ENCODE measurements at places on chromosomes 2 and 18.
A peak's percentile ranks its signal among the peaks of the same experiment; 100 is the strongest.

DNA sequence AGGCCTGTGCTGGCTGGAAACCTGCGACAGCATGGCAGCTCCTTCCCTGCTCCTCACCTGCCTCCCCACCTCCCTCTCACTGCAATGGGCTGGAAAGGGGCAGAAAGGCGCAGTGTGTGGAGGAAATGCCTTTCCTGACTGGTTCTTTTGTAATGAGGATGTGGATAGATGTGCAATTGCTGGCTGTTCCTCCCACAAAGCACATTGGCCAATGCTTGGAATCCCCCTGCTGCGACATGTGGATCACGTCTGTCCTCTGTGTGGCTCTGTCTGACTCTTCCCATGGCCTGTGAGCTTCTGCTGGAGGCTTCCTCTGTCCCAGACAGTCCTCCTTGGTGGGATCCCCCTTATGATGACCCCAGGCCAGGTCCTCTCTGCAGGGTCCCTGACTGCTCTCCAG is 172.5 kb downstream of the NCK2 start:
- no peak overlapping the region for H3K4me3 ChIP-seq
- H3K4me1 ChIP-seq, result peaks cover 3% of the 10 kb centered on the region
- H3K27ac ChIP-seq, result no peak overlapping the region

DNA sequence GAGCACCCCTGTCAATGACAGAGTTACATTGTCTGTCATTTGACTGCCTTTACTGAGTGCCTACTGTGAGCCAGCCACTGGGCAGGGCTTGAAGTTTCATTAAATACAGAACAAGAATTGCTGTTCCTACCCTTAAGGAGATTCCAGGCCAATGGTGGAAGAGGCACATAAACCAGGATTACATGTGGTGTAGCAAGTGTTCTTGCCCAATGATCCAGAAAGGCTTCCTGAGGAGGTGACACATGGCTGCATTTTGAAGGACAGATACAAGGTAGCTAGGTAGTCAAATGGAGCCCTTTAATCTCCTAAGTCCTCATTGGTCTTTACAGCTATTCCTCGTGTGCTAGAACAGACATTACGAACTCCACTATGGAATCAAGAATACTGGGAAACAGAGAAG is 312.7 kb downstream of the ETAA1 start:
- DNase-seq, result no peak
- H3K27me3 ChIP-seq, result no peaks in the 10 kb centered on the region
- no peaks in the 10 kb centered on the region for H3K4me1 ChIP-seq
- no peak overlapping the region for H3K4me3 ChIP-seq

GRCh38 chr2:152407204-152407721 is 72.3 kb downstream of the FMNL2 start:
- H3K27me3 ChIP-seq, result no peaks in the 10 kb centered on the region
- H3K27ac ChIP-seq, result peak overlapping the region; percentile 64
- H3K4me1 ChIP-seq, result peaks cover 22% of the 10 kb centered on the region
- H3K4me3 ChIP-seq, result no peak overlapping the region
- H3K36me3 ChIP-seq, result no peaks in the 10 kb centered on the region
- peak; percentile 54 for DNase-seq

GRCh38 chr2:143397884-143398614 is 268.8 kb downstream of the ARHGAP15 start:
- H3K27me3 ChIP-seq, result no peaks in the 10 kb centered on the region
- no peak overlapping the region for H3K4me3 ChIP-seq
- no peak for DNase-seq
- H3K4me1 ChIP-seq, result peaks cover 2% of the 10 kb centered on the region
- no peaks in the 10 kb centered on the region for H3K36me3 ChIP-seq

GRCh38 chr2:2849464-2850217 is 518.6 kb upstream of the MYT1L start:
- H3K4me1 ChIP-seq, result peaks cover 32% of the 10 kb centered on the region
- H3K27me3 ChIP-seq, result no peaks in the 10 kb centered on the region
- no peak overlapping the region for H3K4me3 ChIP-seq
- H3K36me3 ChIP-seq, result no peaks in the 10 kb centered on the region
- DNase-seq, result no peak

DNA sequence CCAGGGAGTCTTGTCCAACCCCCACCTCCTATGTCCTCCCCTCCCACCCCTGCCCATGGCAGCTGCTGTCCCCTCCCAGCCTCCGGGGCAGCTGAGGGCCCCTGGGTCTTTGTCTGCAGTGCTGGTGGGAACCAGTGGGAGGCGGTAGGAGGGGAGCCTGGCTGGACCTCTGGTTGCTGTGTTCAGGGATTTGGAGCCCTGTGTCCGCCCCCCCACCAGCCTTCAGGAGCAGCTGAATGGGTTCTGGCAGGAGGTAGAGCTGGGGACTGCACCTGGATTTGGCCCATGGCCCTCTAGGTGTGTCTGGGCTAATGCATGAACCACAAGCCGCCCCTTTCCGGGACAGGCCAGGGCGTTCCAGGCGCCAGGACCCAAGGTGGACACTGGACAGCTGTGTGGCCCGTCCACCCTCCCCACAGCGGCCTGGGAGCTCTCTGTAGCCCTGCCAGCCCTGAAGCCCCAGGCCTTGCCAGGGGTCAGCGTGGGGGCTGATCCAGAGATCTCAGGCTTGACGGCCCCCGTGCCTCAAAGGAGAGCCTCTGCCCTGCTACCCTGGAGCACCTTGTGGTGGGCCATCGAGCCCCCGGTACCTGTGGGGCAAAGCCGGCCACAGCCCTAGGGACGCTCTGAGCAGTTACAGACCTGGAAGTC is 25.4 kb downstream of the GPC1 start:
- peaks cover 49% of the 10 kb centered on the region for H3K36me3 ChIP-seq
- H3K27ac ChIP-seq, result no peak overlapping the region
- H3K4me3 ChIP-seq, result no peak overlapping the region
- peaks cover 40% of the 10 kb centered on the region for H3K4me1 ChIP-seq
- no peak for DNase-seq

- H3K36me3 ChIP-seq, result no peaks in the 10 kb centered on the region
- H3K27me3 ChIP-seq, result no peaks in the 10 kb centered on the region
- H3K4me3 ChIP-seq, result no peak overlapping the region
Measured at GRCh38 chr2:217959723-217960122, 43.1 kb downstream of the TNS1 start.

DNA sequence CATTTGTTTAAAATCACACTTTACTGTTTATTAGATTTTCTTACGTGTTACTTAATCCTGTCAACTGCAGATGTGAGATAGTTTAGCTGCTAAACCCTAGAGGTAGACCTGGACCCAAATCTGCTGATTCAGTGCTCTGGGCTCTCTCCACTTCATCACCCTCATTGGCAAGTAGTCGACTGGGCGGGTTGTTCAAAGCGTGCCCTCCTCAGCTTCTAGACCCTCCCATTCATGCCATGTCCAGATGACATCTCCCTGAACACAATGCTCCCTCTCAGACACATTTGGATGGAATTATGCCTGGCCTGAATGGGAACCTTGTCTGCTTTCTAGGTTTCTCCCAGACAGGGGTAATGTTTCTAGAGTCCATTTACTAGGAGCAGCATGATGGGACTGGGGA is 43.7 kb downstream of the RPIA start:
- DNase-seq, result no peak

- no peak overlapping the region for H3K4me3 ChIP-seq
- peaks cover 5% of the 10 kb centered on the region for H3K36me3 ChIP-seq
- no peaks in the 10 kb centered on the region for H3K4me1 ChIP-seq
- no peak overlapping the region for H3K27ac ChIP-seq
Measured at GRCh38 chr2:202778217-202778616, 93.3 kb downstream of the ICA1L start.

DNA sequence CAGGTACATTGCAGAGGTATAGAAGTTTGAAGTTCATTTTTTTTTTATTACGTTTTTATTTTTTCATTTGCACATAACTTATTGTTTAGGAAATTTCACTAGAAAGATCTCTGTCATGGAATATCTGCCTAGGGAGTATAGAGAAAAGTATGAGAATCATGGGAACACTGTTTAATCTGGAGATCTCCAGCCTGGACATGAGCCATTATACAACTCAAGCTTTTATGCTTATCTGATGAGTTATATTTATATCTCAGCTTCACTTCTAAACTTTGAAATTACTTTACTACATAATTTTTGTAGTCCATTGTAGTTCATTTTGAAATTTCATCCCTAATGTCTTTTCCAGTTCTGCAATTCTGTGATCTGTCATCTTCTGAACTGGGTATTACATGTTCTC is 515.6 kb downstream of the ERBB4 start:
- H3K4me3 ChIP-seq, result no peak overlapping the region
- no peak overlapping the region for H3K27ac ChIP-seq
- no peaks in the 10 kb centered on the region for H3K36me3 ChIP-seq
- no peaks in the 10 kb centered on the region for H3K27me3 ChIP-seq
- H3K4me1 ChIP-seq, result no peaks in the 10 kb centered on the region

GRCh38 chr2:239154971-239155805 is 245.6 kb downstream of the HDAC4 start:
- H3K27ac ChIP-seq, result no peak overlapping the region
- peaks cover 2% of the 10 kb centered on the region for H3K4me1 ChIP-seq
- H3K27me3 ChIP-seq, result no peaks in the 10 kb centered on the region

- H3K27me3 ChIP-seq, result no peaks in the 10 kb centered on the region
- no peak overlapping the region for H3K27ac ChIP-seq
- DNase-seq, result no peak
- no peaks in the 10 kb centered on the region for H3K4me1 ChIP-seq
- H3K4me3 ChIP-seq, result no peak overlapping the region
Measured at GRCh38 chr2:45746888-45747287, 95.4 kb downstream of the PRKCE start.

- peaks cover 5% of the 10 kb centered on the region for H3K4me1 ChIP-seq
- H3K27ac ChIP-seq, result no peak overlapping the region
- H3K4me3 ChIP-seq, result no peak overlapping the region
- DNase-seq, result no peak
Measured at GRCh38 chr2:105368759-105369408, 30.0 kb downstream of the FHL2 start.

DNA sequence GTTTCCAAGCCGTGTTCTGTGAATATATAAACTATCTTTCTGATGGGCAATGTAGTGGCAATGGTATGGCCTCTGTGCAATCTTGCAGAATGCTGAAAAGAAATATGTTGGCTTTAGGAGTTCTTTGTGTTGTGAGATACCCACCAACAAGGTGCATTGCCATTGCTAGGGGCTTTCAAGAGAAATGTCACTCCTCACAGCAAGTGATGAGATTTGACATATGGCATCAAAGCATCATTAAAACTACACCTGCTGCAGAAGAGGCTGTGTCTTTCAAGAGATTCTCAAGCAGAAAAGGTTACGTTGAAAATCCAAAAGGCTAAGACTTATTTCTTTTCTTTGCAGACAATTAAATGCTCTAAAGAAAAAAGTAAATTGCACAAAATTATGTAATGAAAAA is 1110.8 kb downstream of the CBLN2 start:
- no peaks in the 10 kb centered on the region for H3K36me3 ChIP-seq
- H3K27ac ChIP-seq, result no peak overlapping the region
- no peak overlapping the region for H3K4me3 ChIP-seq
- DNase-seq, result no peak
- H3K4me1 ChIP-seq, result no peaks in the 10 kb centered on the region
- H3K27me3 ChIP-seq, result no peaks in the 10 kb centered on the region

DNA sequence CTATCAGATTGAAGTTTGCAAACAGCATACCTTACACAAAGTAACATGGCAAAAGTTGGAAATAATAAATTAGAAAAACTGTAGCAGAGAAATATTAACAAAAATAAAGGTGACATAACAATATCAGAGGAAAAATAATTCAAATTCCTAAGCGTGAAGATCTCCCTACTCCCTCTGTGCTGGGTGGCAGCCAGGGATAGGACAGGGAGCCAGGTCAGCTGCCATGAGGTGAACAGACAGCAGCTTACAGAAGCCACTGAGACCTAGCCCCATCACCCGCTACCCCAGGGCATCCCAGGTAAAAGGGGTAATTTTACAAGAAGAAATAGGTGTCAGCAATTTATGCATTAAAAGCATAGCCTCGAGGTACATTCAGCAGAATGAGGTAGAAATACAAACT is 423.8 kb upstream of the HS6ST1 start:
- peaks cover 1% of the 10 kb centered on the region for H3K4me1 ChIP-seq
- H3K36me3 ChIP-seq, result no peaks in the 10 kb centered on the region
- no peaks in the 10 kb centered on the region for H3K27me3 ChIP-seq
- no peak for DNase-seq

- no peak overlapping the region for H3K4me3 ChIP-seq
- DNase-seq, result no peak
- no peaks in the 10 kb centered on the region for H3K36me3 ChIP-seq
- H3K4me1 ChIP-seq, result no peaks in the 10 kb centered on the region
- H3K27me3 ChIP-seq, result no peaks in the 10 kb centered on the region
- H3K27ac ChIP-seq, result no peak overlapping the region
Measured at GRCh38 chr2:187819624-187820023, 265.4 kb upstream of the TFPI start.

DNA sequence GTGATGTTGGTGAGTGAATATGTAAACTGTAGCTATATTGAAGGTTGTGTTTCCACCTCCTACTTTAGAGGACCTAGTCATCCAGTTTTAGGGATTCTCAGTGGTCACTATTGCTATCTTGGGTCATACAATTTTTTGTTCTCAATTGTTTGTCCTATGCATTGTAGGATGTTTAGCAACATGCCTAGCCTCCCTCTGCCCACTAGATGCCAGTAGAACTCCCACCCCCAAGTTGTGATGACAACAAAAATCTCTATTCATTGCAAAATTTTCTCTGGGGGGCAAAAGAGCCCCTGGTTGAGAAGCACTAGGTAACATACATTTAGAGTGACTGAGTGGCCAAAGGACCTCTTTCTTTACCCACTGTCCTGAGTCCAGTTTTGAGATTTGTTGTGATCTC is 87.3 kb downstream of the LRRTM4 start:
- no peaks in the 10 kb centered on the region for H3K4me1 ChIP-seq
- no peak overlapping the region for H3K27ac ChIP-seq
- no peak for DNase-seq
- H3K36me3 ChIP-seq, result no peaks in the 10 kb centered on the region
- H3K27me3 ChIP-seq, result no peaks in the 10 kb centered on the region

DNA sequence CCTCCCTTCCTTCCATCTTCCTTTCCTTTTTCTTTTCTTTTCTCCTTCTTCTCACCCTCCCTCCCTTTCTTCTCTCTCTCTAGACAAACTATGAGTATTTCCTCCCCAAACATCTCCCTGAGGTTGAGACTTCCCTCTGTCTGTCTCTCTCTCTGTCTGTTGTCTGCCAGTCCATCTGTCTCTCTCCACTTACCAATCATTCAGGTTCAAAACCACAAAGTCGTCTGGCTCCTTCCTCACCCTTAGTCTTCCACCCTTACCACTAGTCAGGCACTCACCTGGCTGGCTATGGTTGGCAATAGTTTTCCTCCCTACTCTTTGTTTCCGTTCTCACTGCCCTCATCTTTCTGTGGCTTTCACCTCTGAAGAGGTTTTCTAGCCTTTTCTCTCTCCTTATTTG is 12.9 kb downstream of the CCL20 start:
- H3K36me3 ChIP-seq, result no peaks in the 10 kb centered on the region
- no peaks in the 10 kb centered on the region for H3K4me1 ChIP-seq
- H3K4me3 ChIP-seq, result no peak overlapping the region
- no peak for DNase-seq
- H3K27ac ChIP-seq, result no peak overlapping the region
- no peaks in the 10 kb centered on the region for H3K27me3 ChIP-seq

DNA sequence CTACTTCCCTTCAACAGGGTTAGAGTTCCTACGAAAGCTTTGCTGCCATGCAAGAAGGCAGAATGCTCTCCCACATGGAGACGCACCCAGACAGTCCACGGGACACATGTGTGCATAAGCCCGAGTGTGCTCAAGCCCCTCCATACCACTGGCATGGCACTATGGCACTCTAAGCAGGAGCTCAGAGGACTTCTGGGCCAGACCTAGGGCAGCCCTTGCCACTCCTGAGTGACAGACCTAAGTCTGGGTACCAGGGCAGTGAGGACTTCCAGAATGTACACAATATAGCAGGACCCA is 11.4 kb upstream of the ARID5A start:
- no peaks in the 10 kb centered on the region for H3K4me1 ChIP-seq
- H3K36me3 ChIP-seq, result no peaks in the 10 kb centered on the region
- peaks cover 68% of the 10 kb centered on the region for H3K27me3 ChIP-seq
- no peak overlapping the region for H3K27ac ChIP-seq
- H3K4me3 ChIP-seq, result no peak overlapping the region

- no peaks in the 10 kb centered on the region for H3K36me3 ChIP-seq
- H3K27me3 ChIP-seq, result no peaks in the 10 kb centered on the region
- no peak overlapping the region for H3K27ac ChIP-seq
- no peak overlapping the region for H3K4me3 ChIP-seq
Measured at GRCh38 chr2:223475901-223476300, 126.3 kb downstream of the SCG2 start.

Data from neuronal stem cell (in vitro differentiated cells).